ENCODE measurements at places on chromosomes 3 and 15.

DNA sequence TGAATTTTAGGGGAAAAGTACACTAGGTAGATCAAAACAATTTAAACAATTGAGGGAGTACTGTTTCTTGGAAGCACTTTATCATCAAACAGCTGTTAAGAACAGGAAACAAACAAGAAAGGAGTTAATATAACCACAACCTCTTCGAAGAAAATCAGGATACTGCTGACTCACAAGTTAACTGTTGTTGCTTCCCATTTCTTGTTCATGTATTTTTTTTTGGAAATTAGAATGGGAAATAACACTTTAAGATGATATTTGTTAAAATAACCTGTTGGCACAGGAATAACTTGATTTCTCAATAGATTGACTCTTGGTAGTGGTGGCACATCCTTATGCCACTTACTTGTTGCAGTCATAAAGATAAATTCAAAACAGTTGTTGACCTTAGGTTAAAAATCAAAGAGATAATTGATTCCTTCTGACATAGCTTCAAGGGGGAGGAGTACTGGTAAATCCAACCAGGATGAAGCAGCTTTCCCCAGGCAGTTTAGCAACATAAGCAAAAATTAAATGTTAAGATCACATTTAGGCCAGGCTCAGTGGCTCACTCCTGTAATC lies 3.3 kb downstream of the BNIP2 start:
- DNase-seq: no peak

- no peak for DNase-seq
Measured at GRCh38 chr15:60656481-60656880, 177.5 kb upstream of the ICE2 start.

DNA sequence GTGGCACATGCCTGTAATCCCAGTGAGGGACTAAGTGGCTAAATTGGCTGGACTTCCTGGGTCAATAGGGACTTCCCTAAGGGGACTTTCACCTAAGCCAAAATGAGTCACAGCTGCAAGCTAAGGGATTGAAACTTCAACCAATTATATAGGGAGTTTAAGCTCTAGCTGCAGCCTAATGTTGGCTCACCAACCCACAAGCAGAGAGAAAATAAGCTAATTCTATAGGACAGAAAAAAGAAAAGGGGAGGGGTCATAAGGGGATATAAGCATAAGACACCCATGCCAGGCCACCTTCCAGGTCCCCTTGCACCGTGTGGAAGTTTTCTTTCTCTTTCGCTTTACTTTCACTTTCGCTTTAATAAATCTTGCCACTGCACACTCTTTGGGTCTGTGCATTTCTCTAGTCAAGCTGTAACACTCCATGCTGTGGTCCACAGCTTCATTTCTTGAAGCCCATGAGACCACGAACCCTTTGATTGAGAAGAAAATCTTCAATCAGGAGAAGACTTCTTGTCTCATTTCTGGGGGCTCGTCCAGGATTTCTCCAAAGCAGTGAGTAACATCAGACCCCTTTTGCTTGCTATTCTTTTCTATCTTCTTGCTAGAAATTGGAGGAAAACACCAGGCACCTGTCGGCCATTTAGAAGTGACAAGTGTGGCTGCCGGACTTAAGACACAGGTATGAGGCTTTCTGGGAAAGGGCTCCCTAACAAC lies 192.3 kb downstream of the IGSF11 start:
- no peak for DNase-seq

DNA sequence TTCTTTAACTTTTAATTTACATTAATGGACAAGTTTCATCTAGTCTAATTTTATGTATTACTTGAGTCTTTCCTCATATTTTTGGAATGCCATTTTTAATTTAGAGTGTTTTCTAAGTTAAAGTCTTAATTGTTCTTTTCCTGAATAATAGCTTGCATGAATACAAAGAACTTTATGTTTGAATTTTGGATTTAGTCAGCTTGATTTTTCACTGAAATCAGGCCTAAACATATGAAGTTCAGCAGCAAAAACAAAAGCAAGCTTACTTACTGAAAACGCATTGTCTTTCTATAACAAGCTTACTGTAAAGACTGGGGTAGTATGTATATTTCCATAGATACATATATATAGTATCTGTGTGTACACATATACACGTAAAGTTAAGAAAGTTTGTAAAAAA lies 126.0 kb downstream of the ZBTB20 start:
- no peak for DNase-seq

GRCh38 chr3:62378921-62379320 lies 5.6 kb upstream of the FEZF2 start:
- DNase-seq: no peak

DNA sequence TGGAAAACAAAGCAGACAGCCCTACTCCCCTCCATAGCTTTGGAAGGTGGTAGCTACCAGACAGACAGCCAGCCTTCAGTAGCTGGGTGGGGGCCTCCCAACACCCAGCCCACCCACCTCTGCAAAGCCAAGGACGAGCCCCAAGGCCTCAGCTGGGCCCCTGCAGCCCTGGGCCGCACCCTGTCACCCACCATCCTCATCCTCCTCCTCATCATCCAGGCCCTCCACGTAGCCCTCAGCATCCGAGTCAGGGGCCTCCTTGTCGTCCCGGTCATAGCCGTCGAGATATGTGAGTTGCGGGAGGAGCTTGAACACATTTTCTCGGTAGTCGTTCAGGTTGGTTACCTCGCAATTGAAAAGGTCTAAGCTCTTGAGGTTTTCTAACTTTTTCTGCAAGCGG lies 36.5 kb downstream of the ANP32A start:
- DNase-seq: no peak

DNA sequence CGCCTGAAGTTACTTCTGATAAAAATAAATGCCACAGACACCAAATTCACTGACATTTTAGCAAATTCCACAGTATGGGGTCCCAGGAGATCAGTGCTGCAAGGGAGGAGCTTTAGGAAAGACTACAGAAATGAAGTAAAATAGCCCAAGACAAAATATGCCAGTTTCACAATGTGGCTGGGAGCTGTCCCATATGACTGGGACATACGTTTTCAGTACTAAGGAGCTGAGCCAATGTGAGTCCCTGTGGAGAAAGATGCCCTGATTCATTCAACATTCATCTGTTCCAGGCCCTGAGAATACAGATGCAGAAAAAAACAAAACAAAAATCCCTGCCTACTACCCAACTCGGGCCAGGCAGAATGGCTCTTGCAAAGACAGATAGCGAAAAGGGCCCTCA lies 63.4 kb upstream of the FAM174B start:
- no peak for DNase-seq

DNA sequence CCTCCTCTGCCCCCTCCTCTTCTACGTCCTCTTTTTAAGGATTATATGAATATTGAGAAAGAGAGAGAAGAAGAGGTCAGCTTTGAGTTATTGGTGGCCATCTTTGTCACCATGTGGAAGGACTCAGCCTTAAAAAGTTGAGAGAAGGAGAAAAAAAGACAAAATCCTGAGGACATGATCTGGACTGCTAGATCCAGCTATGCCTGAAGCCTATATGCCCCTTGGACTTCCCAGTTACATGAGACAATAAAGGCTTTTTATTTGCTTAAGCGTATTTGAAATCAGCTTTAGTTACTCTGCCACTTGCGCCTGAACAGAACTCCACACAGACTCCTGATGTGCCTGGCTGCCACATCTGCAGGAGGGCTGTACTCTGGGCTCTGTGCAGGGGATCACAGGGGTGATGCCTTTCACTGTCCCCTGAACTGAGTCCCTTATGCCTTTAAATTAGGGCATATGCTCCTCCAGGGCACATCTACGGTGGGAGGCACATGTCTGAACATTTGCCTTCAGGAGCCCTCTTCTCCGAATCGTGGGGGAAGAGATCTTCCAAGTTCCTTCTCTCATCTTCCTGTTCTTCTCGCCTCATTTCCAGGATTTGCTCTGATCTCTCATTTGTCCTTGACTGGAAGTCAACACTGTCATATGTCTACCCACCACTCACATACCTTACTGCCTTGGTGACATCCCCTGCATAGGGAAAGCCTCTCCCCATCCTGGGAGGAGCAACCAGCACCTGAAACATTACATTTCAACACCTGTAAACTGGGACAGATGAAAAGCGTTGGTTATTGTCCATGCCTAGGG lies 14.0 kb upstream of the PLA2G4E start:
- no peak for DNase-seq

GRCh38 chr15:65027593-65027992 lies 1.8 kb downstream of the MTFMT start:
- no peak for DNase-seq

DNA sequence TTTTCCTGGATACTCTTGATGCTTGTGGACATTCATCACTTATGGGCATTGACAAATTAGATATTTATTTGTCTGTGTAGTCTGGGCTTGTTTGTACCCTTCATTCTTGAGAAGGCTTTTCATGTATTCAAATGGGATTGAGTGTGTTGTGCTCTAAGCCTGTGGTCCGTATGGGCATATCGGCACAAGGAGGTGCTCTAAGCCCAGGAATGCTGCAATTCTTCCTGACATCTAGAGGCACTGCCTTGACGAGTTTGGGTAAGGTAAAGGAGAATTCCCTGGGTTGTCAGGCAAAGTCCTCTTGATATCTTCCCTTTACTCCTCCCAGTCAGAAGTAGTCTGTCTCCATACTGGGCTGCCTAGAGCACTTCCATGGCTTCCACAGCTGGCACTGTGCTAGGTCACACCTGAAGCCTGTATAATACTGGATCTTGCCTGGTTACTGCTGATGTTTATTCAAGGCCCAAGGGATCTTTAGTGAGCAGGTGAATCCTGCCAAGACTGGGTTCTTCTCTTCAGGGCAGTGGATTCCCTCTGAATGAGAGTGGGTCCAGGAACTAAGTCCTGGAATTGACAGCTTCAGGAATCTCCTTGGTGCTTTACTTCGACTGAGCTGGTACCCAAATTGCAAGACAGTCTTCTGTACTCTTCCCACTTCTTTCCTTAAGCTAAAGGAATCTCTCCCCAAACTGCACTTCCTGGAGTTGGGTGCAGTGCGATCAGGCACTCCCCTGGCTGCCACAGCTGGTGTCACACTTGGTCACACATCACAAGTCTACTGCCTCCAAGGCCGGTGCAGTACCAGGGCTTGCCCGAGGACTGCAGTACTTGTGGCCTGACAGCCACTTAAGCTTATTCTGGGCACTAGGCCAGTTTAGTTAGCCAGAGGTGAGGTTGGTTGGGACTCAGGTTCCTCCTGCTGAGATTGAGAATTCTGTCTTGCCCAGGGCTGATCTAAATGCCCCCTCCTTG lies 46.0 kb downstream of the GALK2 start:
- DNase-seq: no peak

GRCh38 chr3:190339130-190339529 lies 16.9 kb upstream of the CLDN1 start:
- DNase-seq: no peak

DNA sequence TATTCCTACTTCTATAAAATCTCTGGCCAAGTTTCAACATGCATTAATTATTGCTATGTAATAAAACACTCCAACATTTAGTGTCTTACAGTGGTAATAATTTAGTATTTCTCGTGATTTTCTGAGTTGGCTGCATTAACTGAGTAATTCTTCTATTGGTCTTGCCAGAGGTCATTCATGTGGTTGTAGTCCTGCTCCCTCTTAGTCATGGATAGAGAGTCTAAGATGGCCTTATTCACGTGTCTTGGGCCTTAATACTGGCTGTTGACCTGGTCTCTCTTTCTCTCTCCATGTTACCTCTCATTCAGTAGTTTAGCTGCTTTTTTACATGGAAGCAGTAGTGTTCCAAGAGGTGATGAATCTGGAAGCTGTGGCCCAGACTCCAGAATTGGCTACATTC lies 140.1 kb upstream of the ZBTB20 start:
- no peak for DNase-seq

DNA sequence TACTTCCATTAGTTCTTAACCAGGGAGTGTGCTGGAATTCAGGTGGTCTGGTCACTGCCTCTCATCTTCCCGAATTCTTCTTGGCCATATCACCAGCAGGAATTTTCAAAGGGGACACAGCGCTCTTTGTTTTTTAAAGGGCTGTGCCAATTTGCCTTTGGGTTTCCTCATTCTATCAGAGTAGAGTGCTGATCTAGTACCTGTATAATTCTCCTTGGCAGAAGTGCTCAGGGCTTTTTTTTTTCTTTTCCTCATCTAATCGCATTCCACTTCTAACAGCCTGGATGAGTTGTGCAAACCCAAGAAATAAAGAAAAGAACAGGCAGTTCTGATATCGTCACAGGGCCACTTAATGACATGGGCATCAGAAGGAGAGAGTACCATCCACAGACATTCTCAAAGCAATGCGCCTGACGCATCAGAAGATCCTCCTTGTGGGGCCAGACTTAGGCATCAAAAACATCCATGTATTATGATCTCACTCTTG lies 121.0 kb downstream of the ASB7 start:
- no peak for DNase-seq

GRCh38 chr3:74469151-74469550 lies 145.3 kb downstream of the CNTN3 start:
- DNase-seq: no peak

GRCh38 chr3:25648107-25648535 lies 16.6 kb downstream of the TOP2B start:
- peak; percentile 53 for DNase-seq

GRCh38 chr15:22887157-22887951 lies 48.9 kb downstream of the NIPA2 start:
- no peak for DNase-seq

GRCh38 chr3:28924744-28925360 lies 356.0 kb upstream of the RBMS3 start:
- DNase-seq: no peak

DNA sequence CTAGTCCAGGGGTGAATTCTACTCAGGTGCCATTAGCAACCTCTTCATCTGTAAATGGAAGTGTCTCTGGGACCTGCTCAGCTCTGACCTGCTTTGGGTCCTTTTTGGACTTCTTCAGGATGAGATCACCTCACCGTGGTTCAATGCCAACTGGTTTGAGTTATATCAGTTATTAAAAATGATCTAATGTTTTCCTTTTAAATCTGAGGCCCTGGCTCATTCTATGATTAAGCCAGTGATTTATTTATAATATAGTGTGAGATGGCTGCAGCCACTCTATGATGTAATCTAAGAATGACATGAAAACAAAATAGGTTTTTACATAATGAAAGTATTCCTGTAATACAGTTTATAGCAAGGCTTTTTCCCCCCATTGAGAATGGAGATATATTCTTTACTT lies 79.4 kb downstream of the LPP start:
- DNase-seq: no peak

- no peak for DNase-seq
Measured at GRCh38 chr3:72560846-72561675, 287.2 kb downstream of the SHQ1 start.

GRCh38 chr3:126343649-126344035 lies 13.6 kb downstream of the KLF15 start:
- DNase-seq: no peak

Measured in stimulated activated CD4-positive, alpha-beta T cell treated with anti-CD3 and anti-CD28 coated beads, TNF-alpha, amount 100 ng/mL, for 1 hour (primary cell).